ENCODE measurements at places on chromosomes 2 and 18.

GRCh38 chr2:212957624-212958023 is 193.8 kb downstream of the IKZF2 start:
- no peak for DNase-seq

GRCh38 chr18:46466234-46467160 is 190.5 kb downstream of the LOXHD1 start:
- DNase-seq = no peak

- DNase-seq = no peak
Measured at GRCh38 chr2:134536296-134536695, 182.5 kb downstream of the TMEM163 start.

GRCh38 chr18:7221424-7222155 is 9.3 kb upstream of the LRRC30 start:
- no peak for DNase-seq

GRCh38 chr2:68454719-68455118 is 12.4 kb downstream of the FBXO48 start:
- DNase-seq = no peak

DNA sequence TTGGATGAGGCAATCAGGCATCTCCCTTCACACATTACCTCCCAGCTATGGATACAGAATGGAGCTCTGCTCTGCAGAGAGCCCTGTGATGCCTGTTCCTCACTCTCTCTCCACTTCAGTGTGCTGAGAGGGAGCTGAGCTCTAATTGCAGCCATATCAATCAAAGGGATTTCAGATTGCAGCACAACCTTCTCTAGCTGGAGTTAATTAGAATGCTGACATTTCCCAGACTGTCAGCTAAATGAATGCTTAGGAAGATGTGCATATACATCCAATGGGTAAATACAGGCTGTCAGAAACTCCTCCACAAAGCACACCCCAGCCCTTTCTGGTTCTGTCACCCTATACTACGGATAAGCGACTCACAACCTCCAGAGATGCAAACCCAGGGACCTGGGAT is 402.6 kb downstream of the EIPR1 start:
- no peak for DNase-seq

DNA sequence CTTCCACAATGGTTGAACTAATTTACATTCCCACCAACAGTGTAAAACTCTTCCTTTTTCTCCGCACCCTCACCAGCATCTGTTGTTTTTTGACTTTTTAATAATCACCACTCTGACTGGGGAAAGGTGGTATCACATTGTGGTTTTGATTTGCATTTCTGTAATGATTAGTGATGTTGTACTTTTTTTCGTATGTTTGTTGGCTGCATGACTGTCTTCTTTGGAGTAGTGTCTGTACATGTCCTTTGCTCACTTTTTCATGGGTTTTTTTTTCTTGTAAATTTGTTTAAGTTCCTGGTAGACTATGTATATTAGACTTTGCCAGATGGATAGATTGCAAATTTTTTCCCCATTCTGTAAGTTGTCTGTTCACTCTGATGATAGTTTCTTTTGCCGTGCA is 574.8 kb downstream of the KCNJ3 start:
- DNase-seq = no peak

DNA sequence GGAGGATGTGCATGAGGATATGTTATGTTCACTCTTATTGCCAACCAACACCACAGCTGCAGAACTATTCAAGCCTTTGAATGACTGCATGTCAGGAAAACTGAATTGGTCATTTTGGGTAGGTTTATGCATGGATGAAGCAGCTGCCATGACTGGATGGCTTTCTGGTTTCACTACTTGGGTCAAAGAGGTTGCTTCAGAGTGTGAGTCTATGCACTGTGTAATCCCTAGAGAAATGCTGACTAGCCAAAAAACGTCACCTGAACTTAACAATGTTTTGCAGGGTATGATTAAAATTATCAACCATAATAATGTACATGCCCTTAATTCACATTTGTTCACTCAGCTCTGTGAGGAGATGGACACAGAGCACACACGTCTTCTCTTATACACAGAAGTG is 206.7 kb upstream of the RBBP8 start:
- no peak for DNase-seq

DNA sequence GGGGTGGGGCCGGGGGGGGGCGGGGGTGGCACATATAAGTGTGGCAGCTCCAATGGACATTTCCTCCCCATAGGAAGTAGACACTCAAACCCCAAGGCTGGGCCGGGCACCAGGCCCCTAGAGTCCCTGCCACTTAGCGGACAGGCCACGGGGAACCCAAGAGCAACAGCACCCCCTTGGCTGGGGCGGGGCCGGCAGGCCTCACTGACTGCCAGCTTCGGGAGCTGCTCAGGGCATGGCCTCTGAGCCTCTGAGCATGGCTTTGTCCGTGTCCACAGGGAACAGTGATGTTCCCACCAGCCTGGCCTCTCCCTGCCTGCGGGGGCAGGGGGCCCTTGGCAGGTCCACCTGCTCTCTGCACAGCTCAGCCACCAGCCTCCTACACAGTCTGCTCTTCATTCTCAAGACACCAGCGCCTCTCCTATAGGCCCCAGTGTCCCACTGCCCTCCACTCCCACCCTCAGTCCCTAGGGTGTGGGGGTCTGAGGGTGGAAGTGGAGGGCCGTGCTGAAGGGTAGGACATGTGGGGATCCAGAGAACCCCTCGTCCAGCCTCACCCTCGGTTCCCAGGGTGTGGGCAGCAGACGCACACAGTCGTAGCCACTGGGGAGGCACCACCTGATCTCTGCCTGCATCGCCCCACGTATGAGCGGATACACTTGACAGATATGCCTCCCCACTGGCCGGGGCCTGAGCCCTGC is 106.7 kb downstream of the FAM210A start:
- no peak for DNase-seq

- no peak for DNase-seq
Measured at GRCh38 chr2:182435754-182436153, 8.9 kb upstream of the PDE1A start.

DNA sequence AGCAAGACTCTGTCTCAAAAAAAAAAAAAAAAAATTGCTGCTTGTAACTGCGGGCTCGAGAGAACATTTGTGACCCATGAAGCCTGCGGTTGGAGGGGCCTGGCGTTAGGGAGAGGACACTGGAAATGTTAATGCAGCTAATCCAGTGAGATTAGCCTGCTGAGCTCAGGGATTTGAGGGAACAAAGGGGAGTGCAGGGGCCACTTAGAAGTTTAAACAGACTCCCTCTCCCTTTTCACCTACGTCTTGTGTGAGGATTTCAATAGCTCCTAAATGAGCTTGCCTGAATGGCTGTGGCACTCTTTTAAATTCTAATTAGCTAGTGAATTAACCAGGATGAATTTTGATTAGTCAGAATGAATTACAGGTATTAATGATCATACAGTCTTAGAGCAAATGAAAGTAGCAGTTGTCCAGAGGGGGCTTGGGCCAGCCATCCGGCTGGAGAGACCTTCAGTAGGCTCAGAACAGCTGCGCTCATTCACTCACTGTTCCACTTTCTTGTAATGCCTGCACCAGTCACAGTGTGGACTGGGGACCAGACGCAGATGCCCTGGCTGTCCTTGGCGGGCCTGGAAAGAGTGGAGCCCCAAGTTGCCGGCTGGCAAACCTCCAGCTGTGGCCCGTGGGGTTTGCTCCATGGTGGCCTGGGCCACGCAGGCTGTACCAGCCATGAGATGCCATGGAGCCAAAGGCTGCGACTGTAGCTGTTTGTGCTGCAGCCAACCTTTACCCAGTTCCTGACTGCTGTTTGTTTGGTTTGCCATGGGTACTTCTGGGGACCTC is 20.8 kb downstream of the LDLRAD4 start:
- no peak for DNase-seq

DNA sequence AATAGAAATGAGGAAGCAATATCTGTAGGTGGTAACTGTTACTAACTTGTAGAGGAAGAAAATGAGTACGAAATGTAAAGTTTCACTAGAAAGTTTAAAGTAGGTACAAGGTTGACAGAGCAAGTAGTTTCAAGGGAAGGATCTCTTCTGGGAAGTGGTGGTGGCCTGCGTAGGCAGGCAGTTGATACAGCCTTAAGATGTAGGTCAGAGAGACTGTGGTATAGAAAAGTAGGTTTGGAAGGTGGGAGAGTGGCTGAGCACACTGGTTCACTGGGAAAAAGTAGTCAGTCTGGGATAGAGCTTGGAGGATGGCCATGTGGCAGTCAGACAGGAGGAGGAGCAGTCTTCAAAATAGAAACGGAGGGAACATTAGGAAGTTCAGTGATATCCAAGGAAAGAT is 23.5 kb downstream of the KDM3A start:
- DNase-seq = no peak

DNA sequence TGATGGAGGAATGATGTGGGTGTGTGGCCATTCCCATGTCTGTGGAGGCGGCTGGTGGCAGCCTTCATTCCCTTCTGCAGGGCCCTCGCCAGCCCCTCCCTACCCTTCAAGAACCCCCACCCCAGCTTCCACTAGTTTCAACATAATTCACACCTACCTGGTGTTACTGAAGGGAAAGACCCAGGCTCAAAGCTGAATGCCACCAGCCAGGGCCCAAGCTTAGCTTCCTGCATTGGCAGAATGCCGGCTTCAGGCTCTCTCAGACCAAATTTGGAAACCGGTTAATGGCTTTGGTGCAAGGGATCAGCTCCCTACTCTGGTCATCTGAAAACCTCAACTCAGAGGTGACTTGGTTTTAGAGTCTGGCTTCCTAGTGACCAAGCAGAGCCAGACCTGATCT is 16.9 kb downstream of the GAREM2 start:
- no peak for DNase-seq

Data from activated CD4-positive, alpha-beta T cell treated with anti-CD3 and anti-CD28 coated beads, Interleukin-2, amount 50 U/mL, for 1 hour (primary cell).